Activated CD4-positive, alpha-beta T cell treated with anti-CD3 and anti-CD28 coated beads, Interleukin-2, amount 50 U/mL, for 1 hour (primary cell): ENCODE measurements at places on chromosomes 1 and 21.

- no peak for DNase-seq
Measured at GRCh38 chr1:86502721-86503405, 34.1 kb downstream of the CLCA1 start.

GRCh38 chr1:227388214-227389168, 70.2 kb upstream of the CDC42BPA start:
- DNase-seq, result no peak

DNA sequence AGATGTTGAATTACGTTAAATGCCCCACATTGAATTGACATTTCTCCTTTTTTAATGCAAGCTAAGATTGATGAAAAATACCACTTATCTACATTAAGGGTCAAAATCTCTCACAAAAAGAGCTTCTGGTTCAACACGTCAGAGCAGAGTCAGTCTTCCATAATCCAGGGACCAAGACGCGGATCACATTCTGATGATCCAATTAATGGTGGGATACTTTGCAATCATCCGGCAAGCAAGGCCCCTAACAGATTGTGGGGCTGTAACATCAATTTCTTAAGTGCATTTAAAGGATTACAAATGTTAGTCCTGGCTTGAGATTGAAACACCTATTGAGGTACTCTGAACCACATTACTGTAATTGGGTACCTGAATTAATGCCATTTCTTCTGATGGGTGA, 120.2 kb upstream of the ESRRG start:
- DNase-seq, result no peak

DNA sequence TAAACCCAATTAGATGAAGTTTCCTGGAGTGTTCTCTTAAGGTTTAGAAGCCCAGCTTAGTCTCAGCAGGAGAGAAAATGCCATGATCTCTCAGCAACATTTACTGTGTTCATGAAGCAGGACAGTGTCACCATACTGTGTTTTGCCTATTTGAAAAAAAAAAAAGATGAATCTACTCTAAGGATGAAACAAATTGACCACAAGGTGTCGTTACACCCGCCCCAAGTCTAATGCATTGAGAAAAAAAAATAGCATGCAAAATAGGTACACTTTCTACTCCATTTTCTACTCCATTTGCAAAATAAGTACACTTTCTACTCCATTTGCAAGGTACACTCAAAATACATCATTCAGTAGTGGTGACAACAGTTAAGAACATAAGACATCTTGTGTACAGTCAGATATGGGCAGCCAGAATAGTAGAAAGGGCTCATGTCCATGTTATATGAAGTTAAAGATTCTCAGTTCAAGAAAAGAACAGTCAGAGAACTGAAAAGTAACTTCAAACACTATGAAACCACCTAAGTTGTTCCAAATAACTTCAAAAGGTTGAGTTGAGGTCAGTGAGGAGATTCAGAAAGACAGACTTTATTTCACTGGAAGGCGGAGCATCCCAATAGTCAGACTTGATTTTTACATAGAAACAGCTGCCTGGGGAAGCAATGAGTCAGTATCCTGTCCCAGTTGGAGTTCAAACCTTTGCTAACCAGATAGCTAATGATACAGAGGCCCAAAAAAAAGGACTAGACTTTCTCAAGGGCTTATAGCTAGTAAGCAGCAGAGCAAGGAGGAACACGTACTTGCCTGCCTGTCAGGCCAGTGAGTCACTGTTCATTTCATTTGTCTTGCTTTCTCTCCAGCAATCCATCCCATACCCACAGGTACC, 13.3 kb downstream of the PLPPR5 start:
- DNase-seq, result no peak

GRCh38 chr21:41924368-41924754, 29.5 kb downstream of the C2CD2 start:
- DNase-seq, result no peak

GRCh38 chr21:42191696-42192595, 27.0 kb upstream of the ABCG1 start:
- no peak for DNase-seq

GRCh38 chr1:7501084-7501491, 270.0 kb upstream of the VAMP3 start:
- DNase-seq, result no peak

DNA sequence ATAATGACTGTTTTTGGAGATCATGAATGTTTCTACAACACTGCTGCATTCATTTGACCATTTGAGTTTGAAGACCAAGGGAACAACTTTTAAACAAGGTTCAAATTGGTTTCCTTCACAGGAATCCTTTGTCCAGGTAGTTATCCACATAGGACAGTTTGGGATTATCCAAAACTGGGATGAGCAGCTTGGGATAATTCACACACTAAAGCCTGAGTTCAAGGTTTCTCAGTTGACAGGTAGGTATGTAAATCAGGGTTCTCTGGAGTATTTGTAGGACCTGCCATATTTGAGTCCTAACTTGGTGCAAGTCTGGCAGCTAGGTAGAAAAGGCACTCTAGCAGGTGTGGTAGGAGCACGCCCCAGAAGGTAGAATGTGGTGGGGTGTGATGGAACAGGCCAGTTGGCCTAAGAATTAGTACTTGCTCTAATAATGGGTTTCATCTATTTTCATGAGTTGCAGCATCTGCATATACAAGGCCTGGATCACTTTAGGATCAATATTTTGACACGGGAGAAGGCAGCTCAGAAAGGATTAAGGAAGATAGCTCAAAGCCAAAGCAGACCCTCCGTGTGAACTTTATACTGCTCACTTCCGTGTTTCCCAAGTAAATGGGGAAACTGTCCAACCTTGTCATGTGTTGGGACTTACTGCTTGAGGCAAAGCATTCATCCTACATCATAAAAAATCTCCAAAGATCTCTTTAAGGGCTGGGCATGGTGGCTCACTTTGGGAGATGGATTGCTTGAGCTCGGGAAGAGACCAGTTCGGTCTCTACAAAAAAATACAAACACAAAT, 14.1 kb upstream of the RAB42 start:
- DNase-seq, result no peak

- no peak for DNase-seq
Measured at GRCh38 chr1:193065954-193066353, 6.5 kb downstream of the RO60 start.
